ENCODE measurements at places on chromosomes 12 and 14. TPM values are rescaled to one million over a fixed set of nuclear protein-coding genes. Genes with fewer than 3 reads are reported as not detected.
A peak's percentile ranks its signal among the peaks of the same experiment; 100 is the strongest.

GRCh38 chr12:119247720-119248043, 69.0 kb downstream of the HSPB8 start:
- DNase-seq: no peak
- H3K4me3 ChIP-seq: no peak overlapping the region
- no peak overlapping the region for H3K27ac ChIP-seq

GRCh38 chr12:80939231-80939950, 1.7 kb upstream of the LIN7A start:
- no peak overlapping the region for H3K27ac ChIP-seq
- no peak overlapping the region for H3K4me3 ChIP-seq
- H3K4me1 ChIP-seq: no peaks in the 10 kb centered on the region
- DNase-seq: no peak

DNA sequence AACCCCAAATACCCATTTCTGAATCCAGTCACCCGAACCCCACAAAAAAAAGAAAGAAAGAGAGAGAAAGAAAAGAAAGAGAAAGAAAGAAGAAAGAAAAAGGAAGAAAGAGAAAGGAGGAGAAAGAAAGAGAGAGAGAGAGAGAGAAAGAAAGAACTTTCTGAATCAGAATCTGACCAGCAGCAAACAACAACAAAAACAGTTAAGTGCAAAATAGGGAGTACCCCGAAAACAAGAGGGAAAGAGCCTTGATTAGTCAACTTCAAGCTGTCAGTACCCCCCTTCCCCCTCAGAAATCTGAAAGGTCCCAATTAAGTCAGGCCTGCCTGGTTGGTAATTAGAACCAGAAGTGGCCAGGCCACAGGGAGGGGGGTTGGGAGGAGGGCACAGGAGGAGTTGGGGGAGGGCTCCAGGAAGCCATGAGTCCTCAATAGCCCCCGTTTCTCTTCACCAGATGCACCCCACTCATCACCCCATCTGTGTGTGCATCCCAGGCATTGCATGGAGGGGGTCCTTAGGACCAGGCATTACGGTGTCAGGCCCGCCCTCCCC, 9.8 kb downstream of the RARG start:
- no peak for DNase-seq
- H3K4me3 ChIP-seq: no peak overlapping the region
- H3K27ac ChIP-seq: 0 out of 2 replicates have a peak overlapping the region, but pooled peaks have one; percentile 25
- peaks cover 19% of the 10 kb centered on the region for H3K4me1 ChIP-seq
- H3K27me3 ChIP-seq: no peaks in the 10 kb centered on the region

DNA sequence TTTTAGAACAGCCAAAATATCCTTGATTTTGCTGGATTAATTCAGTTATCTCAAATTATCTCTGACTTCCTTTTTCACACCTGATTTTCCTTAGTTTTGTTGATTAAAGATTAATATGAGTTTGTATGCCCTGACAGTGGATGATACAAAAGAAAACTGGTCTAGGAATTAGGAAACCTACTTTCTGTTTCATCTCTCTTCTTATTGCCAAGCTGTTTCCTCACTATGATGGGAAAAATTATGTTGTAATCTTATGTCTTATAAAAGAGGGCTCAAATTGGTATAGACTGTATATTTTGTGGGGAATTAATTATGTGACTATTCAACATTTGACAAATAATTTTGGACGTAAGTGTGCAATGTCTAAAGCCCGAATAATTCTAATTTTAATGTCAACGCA, 271.6 kb downstream of the FBXL14 start:
- H3K27me3 ChIP-seq: no peaks in the 10 kb centered on the region
- no peak overlapping the region for H3K27ac ChIP-seq
- no peak for DNase-seq
- no peak overlapping the region for H3K4me3 ChIP-seq
- H3K36me3 ChIP-seq: no peaks in the 10 kb centered on the region

GRCh38 chr14:33839193-33840076, 111.4 kb downstream of the EGLN3 start:
- H3K27ac ChIP-seq: no peak overlapping the region
- no peak for DNase-seq
- peaks cover 3% of the 10 kb centered on the region for H3K27me3 ChIP-seq
- no peaks in the 10 kb centered on the region for H3K4me1 ChIP-seq
- no peaks in the 10 kb centered on the region for H3K36me3 ChIP-seq

- H3K27me3 ChIP-seq: no peaks in the 10 kb centered on the region
- no peak overlapping the region for H3K27ac ChIP-seq
- DNase-seq: no peak
- no peaks in the 10 kb centered on the region for H3K4me1 ChIP-seq
Measured at GRCh38 chr12:78550831-78551230, 313.7 kb upstream of the SYT1 start.

DNA sequence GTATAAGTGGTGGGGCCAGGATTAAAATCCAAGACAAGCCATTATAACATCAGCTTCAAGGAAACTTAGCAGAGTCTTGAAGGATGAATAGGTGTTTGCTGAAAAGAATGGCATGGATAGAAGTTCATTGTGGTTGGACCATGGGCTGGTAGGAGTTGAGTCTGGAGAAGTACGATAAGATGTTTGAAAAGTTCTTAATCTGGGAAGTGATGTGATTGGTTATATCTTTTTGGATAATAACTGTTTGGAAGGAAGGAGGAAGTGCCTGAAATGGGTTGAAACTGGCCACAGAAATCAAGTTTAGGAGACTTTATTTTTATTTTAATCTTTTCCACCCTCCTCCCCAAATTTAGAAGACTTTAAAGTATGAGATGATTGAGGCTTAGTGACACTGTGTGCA, 4.9 kb downstream of the DENR start:
- no peak overlapping the region for H3K4me3 ChIP-seq
- H3K4me1 ChIP-seq: peaks cover 7% of the 10 kb centered on the region
- DNase-seq: no peak
- H3K36me3 ChIP-seq: peaks cover 3% of the 10 kb centered on the region
- H3K27ac ChIP-seq: no peak overlapping the region
- H3K27me3 ChIP-seq: no peaks in the 10 kb centered on the region

- H3K36me3 ChIP-seq: no peaks in the 10 kb centered on the region
- DNase-seq: no peak
- H3K27me3 ChIP-seq: no peaks in the 10 kb centered on the region
Measured at GRCh38 chr12:130163461-130164215, 1.4 kb downstream of the FZD10 start.

DNA sequence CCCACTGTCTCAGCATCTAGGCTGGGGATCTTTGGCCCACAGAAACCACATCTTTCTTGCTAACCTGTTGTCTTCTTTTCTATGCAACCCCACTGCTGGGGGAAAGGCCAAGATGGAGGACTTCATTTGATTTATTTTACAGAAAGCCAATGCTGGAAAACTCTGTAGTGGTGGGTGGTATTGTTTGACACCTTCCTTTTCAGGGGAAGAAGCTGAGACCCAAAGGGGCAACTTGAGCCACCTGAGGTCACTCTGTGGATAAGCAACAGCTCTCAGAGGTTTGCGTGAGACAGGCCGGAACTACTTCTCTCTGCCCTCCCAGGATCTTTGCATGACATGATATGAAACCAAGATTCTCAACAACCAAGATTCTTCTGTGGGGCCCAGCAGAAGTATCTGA, 645.2 kb downstream of the VRK1 start:
- peak; percentile 21 for DNase-seq
- H3K27ac ChIP-seq: peak overlapping the region; percentile 38
- no peaks in the 10 kb centered on the region for H3K4me1 ChIP-seq
- H3K4me3 ChIP-seq: no peak overlapping the region

NFKBIA gene
- total RNA-seq: 303 TPM

ITGB7 gene
- 487 TPM for total RNA-seq

GPR84 gene
- total RNA-seq: 4.0 TPM

TMEM233 gene
- not detected for total RNA-seq

MUCL1 gene
- not detected for total RNA-seq

TRHDE gene
- not detected for total RNA-seq

PTPRQ gene
- total RNA-seq: not detected
